ENCODE measurements at places on chromosomes 7 and 10. TPM values are rescaled to one million over a fixed set of nuclear protein-coding genes. Genes with fewer than 3 reads are reported as not detected.

SLC18A3 gene
- not detected for total RNA-seq

HDAC9 gene
- 0.38 TPM for total RNA-seq

COL26A1 gene
- 0.33 TPM for total RNA-seq

SPDYE18 gene
- total RNA-seq: 0.13 TPM

AGAP9 gene
- 9.7 TPM for total RNA-seq

SOSTDC1 gene
- not detected for total RNA-seq

PRSS58 gene
- not detected for total RNA-seq

C10orf143 gene
- total RNA-seq: 1.2 TPM

WIPF3 gene
- total RNA-seq: 0.57 TPM

HOXA1 gene
- total RNA-seq: 4.0 TPM

HSPA12A gene
- 12.5 TPM for total RNA-seq

CALCR gene
- total RNA-seq: not detected

STAMBPL1 gene
- total RNA-seq: 40.1 TPM

EPC1 gene
- total RNA-seq: 17.2 TPM

DYNC1I1 gene
- 0.20 TPM for total RNA-seq

RASA4B gene
- total RNA-seq: 2.1 TPM

MTPN gene
- 125 TPM for total RNA-seq

SLC26A5 gene
- total RNA-seq: not detected

PAPOLB gene
- not detected for total RNA-seq

ADCY1 gene
- total RNA-seq: 1.3 TPM

WDR86 gene
- 0.19 TPM for total RNA-seq

KIAA1549 gene
- total RNA-seq: 8.2 TPM

PLCE1 gene
- total RNA-seq: 6.2 TPM

ABHD11 gene
- total RNA-seq: 20.5 TPM

AFAP1L2 gene
- total RNA-seq: 27.0 TPM

OR2A42 gene
- not detected for total RNA-seq

OR6V1 gene
- total RNA-seq: not detected

GBX1 gene
- 0.17 TPM for total RNA-seq

PRF1 gene
- total RNA-seq: not detected

ZC3HAV1 gene
- total RNA-seq: 27.9 TPM

LRRC18 gene
- total RNA-seq: not detected

Measured in A549 treated with RU486 at 1 μM for 4 hours (cell line).